Suprapubic skin (tissue), 4 donors: ENCODE measurements at places on chromosomes 6 and 20. TPM values are rescaled to one million over a fixed set of nuclear protein-coding genes. Genes with fewer than 3 reads are reported as not detected.

HS3ST5 gene
- not detected for total RNA-seq

GRCh38 chr20:18738055-18738454, 75.5 kb upstream of the SCP2D1 start:
- H3K4me1 ChIP-seq: peaks cover 17% of the 10 kb centered on the region
- peak overlapping the region; percentile 67 for H3K27ac ChIP-seq
- no peaks in the 10 kb centered on the region for H3K27me3 ChIP-seq
- no peak overlapping the region for H3K4me3 ChIP-seq

GRCh38 chr6:17429383-17430061, 36.1 kb downstream of the CAP2 start:
- H3K36me3 ChIP-seq: no peaks in the 10 kb centered on the region
- H3K27ac ChIP-seq: no peak overlapping the region
- no peaks in the 10 kb centered on the region for H3K27me3 ChIP-seq
- no peak for DNase-seq

- H3K27me3 ChIP-seq: peaks cover 6% of the 10 kb centered on the region
- peaks cover 49% of the 10 kb centered on the region for H3K4me1 ChIP-seq
- DNase-seq: no peak
- peak overlapping the region; percentile 97 for H3K27ac ChIP-seq
- H3K4me3 ChIP-seq: peak overlapping the region; percentile 100
Measured at GRCh38 chr6:90586546-90586835, 381 bp downstream of the MAP3K7 start.

DNA sequence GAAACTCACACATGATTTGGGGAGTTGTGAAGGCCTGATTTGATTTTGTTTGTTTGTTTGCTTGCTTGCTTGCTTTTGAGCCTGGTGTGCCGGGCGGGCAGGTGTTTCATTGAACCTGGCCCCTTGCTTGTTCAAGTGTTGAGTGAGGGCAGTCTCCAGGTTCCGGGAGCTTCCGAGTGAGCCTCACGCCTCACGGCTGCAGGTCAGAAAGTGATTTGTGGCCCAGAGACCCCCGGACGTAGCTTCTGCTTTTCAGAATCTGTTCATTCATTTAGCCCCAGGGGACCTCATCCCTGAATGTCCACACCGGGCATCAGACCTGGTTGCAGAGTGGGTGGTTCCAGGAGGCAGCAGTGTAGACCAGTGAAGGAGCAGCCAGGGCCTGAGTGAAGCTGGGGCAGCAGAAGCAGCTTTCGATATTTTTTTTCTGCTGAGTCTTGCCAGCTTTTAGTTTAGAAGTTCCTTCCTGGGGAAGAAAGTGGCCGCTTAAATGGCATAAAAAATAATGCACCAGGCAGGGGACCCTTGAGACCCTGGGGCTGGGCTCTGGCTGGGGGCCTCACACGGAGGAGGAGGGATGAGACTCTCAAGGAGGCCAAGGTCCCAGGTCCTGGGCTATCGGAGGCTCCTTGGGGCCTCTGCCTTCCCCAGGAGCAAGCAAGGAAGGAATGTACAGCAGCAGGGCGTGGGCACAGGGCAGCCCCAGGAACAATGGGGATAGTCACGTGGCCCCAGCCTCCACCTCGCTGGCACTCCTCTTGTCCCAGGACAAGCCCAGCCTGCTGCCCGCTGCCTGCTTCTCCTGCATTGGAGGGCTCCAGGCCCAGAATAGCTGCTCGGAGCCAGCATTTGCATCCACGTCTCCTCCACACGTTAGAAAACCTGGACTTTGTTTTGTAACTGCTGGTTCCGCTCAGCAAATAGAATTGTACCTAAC, 89.2 kb upstream of the BHLHE23 start:
- DNase-seq: peak; percentile 29
- no peaks in the 10 kb centered on the region for H3K4me1 ChIP-seq
- H3K27ac ChIP-seq: no peak overlapping the region
- no peaks in the 10 kb centered on the region for H3K36me3 ChIP-seq
- peaks cover 83% of the 10 kb centered on the region for H3K27me3 ChIP-seq

DNA sequence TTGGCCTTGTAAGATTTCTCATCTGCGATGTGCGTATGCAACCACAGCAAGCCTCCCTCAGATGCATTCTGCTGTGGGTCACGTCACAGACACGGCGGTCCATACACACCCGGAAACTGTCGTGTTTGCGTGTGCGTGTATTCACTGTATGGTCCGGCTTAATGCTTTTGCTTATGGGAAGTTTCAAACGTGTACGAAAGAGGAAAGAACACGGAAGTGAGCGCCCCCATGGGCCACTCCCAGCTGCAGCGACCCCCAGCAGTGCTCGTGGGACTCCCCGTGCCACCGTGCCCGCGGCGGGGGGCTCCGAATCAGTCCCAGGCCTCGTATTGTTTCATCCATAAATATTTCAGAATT, 10.2 kb downstream of the DLL1 start:
- peaks cover 29% of the 10 kb centered on the region for H3K36me3 ChIP-seq
- no peaks in the 10 kb centered on the region for H3K27me3 ChIP-seq
- H3K27ac ChIP-seq: no peak overlapping the region
- H3K4me1 ChIP-seq: peaks cover 5% of the 10 kb centered on the region

DNA sequence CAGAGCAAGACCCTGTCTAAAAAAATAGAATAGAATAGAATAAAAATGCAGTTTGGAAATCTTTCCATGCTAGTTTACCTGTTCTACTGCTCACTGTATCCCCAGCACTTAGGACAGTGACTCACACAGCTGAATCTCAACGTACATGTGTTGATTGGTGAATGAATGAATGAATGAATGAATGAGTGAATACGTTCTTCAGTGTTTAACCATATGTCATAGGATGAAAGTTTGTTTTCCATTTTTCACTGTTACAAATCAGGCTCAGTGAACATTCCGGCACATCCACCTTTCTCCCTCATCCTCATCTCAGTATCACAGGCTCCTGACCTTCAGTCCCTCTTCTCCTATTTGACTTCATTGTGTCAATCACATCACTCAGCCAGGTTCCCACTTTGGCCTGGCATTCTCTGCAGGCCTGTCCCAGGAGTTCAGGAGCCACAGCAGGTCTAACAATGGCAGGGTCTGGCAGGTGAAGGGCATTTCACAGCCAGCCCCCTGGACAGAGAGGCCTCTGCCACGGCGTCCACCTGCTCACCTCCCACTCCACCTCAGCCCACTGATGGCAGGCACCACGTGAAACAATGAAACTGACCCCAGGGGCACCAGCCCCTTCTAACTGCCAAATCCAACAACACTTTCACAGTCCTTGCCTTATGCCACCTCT, 7.9 kb downstream of the ZC3H12D start:
- H3K27ac ChIP-seq: no peak overlapping the region
- no peak for DNase-seq
- H3K4me3 ChIP-seq: no peak overlapping the region
- no peaks in the 10 kb centered on the region for H3K27me3 ChIP-seq

- no peak overlapping the region for H3K4me3 ChIP-seq
- H3K4me1 ChIP-seq: peaks cover 4% of the 10 kb centered on the region
- no peak for DNase-seq
- no peaks in the 10 kb centered on the region for H3K36me3 ChIP-seq
Measured at GRCh38 chr6:111521497-111522270, 38.7 kb upstream of the REV3L start.

DNA sequence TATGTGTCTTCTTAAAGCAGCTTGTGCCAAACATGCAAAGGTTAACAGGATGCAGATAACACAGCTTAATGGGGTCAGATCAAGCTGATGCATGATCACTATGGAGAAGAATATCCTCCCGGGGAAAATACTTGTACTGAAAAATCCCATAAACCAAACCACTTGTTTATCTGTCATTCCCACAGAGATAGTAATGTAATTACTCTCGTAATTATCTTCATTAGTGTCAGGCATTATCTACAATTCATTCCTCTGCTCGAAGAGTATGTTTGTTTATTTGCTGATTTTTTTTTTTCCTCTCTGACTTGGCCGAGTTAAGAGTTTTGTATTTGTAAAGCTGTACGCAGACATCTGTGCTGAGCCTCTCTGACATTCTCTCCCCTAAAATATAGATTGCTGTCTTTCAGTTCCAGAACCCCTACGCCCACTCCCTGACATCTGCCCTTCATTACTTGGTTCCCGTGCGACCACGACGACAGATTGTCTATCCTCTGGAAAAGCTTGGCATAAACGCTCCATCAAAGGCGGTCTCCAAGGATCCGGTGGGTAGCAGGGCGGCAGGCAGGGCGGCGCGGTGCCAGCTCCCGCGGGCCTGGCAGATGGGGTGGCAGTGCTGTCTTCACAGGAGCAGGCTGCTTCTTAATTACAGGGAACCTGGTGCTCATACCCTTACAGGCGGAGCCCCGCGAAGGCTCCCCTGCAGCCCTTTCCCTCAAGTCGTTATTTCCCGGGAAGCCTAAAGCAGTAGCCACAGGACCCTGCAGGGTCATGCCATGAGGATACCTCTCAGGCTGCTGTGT, 147.2 kb downstream of the CFAP61 start:
- no peaks in the 10 kb centered on the region for H3K36me3 ChIP-seq
- DNase-seq: no peak
- no peak overlapping the region for H3K27ac ChIP-seq
- peaks cover 8% of the 10 kb centered on the region for H3K4me1 ChIP-seq
- H3K27me3 ChIP-seq: no peaks in the 10 kb centered on the region
- H3K4me3 ChIP-seq: no peak overlapping the region

DNA sequence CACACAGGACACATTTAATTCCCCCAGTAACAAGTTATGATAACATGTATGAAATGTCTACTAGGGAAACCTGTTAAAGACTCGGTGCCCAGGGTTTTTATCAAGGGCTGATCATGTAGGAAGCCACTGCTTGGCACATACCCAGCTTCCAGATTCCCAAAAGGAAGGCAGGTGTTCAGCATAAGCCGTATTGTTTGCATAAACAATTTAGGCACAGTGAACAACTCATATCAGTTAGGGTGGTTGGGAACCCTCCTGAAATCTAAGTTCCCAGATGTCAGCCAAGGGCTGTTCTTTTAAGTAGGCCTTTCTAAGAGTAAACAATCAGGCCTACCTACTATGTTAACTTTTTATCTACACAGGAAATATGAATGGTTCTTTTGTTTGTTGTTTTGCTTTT, 74.1 kb downstream of the ASXL1 start:
- no peaks in the 10 kb centered on the region for H3K4me1 ChIP-seq
- H3K36me3 ChIP-seq: peaks cover 92% of the 10 kb centered on the region
- no peaks in the 10 kb centered on the region for H3K27me3 ChIP-seq
- no peak overlapping the region for H3K4me3 ChIP-seq
- no peak overlapping the region for H3K27ac ChIP-seq

DNA sequence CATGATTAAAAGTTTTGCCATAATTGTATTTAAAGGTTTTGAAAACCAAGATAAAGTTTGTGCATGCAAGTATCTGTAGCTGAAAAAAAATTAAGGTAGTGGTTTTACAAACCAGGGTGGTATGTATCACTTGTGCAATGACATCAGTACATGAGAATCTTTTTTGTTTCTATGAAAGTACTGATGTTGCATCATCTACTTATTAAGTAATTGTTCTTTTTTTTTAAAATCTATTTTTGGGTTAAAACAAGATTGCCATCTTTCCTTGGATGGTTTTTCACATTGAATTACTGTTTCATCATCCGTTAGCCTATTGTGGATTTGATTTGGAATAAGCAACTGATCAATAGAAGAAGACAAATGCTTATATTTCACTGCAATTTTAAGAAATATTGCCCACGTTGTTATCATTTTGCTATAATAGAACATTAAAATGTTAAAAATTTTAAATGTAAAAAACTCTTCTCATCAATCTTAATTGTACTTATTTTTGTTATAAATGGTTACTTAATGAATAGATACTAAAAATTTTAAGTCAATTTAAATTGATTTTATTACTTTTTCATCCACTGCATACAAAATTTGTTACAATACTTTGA, 39.8 kb upstream of the TAGAP start:
- H3K36me3 ChIP-seq: no peaks in the 10 kb centered on the region
- no peaks in the 10 kb centered on the region for H3K4me1 ChIP-seq
- no peak for DNase-seq
- no peaks in the 10 kb centered on the region for H3K27me3 ChIP-seq
- H3K27ac ChIP-seq: no peak overlapping the region

GRCh38 chr6:44642870-44643522, 255.5 kb downstream of the CDC5L start:
- no peak for DNase-seq
- no peak overlapping the region for H3K4me3 ChIP-seq
- no peaks in the 10 kb centered on the region for H3K27me3 ChIP-seq
- H3K36me3 ChIP-seq: no peaks in the 10 kb centered on the region
- H3K4me1 ChIP-seq: no peaks in the 10 kb centered on the region
- no peak overlapping the region for H3K27ac ChIP-seq

HLA-DOA gene
- 6.8 TPM for total RNA-seq

GRCh38 chr6:16419636-16420336, 181.4 kb downstream of the GMPR start:
- no peaks in the 10 kb centered on the region for H3K27me3 ChIP-seq
- H3K27ac ChIP-seq: no peak overlapping the region
- H3K4me1 ChIP-seq: peaks cover 25% of the 10 kb centered on the region
- H3K36me3 ChIP-seq: no peaks in the 10 kb centered on the region
- DNase-seq: no peak

DNA sequence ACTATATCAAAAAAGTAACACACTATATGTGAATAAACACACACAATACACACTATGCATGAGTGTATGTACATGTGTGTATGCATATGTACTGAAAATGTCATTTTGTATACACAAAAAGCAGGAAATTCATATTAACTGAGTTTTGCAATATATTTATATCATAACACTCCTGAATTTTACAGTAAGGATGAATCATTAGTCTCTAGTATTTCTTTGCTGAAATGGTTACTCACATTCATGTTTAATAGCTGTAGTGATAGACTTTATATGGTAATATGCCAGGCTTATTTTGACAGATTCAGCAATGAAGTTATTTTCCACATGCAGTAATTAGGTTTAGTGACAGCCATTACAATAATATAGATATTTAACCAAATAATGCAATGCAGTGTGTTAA, 1216.2 kb upstream of the CITED2 start:
- no peak overlapping the region for H3K4me3 ChIP-seq
- no peaks in the 10 kb centered on the region for H3K27me3 ChIP-seq
- no peak for DNase-seq
- H3K27ac ChIP-seq: no peak overlapping the region
- H3K4me1 ChIP-seq: no peaks in the 10 kb centered on the region
- H3K36me3 ChIP-seq: no peaks in the 10 kb centered on the region

- no peak overlapping the region for H3K4me3 ChIP-seq
- no peaks in the 10 kb centered on the region for H3K27me3 ChIP-seq
- H3K4me1 ChIP-seq: no peaks in the 10 kb centered on the region
Measured at GRCh38 chr6:49370518-49370917, 92.5 kb downstream of the MMUT start.

DNA sequence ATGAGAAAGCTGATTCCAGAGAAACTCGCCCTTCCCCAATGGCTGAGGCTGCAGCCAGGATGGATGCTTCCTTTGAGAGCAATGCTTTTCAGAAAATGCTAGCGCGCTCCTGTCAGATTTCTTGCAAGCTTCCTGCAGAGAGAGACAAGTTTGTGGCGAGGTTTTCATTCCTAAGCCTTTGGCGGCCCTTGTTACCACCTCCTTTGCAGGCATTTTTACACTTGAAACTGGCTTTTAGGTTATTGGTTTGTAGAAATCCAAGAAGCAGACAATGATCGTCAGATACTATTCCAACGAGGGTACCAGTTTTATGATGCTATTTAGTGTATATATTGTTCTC, 1.1 kb downstream of the FNDC1 start:
- DNase-seq: no peak
- no peak overlapping the region for H3K27ac ChIP-seq
- H3K27me3 ChIP-seq: peaks cover 67% of the 10 kb centered on the region
- peaks cover 24% of the 10 kb centered on the region for H3K4me1 ChIP-seq
